ENCODE measurements at places on chromosomes 3 and 15.

- no peak for DNase-seq
Observed at GRCh38 chr15:44570361-44570760, 33.4 kb downstream of the EIF3J start.

GRCh38 chr3:80263260-80263659 is 495.5 kb upstream of the ROBO1 start:
- no peak for DNase-seq

DNA sequence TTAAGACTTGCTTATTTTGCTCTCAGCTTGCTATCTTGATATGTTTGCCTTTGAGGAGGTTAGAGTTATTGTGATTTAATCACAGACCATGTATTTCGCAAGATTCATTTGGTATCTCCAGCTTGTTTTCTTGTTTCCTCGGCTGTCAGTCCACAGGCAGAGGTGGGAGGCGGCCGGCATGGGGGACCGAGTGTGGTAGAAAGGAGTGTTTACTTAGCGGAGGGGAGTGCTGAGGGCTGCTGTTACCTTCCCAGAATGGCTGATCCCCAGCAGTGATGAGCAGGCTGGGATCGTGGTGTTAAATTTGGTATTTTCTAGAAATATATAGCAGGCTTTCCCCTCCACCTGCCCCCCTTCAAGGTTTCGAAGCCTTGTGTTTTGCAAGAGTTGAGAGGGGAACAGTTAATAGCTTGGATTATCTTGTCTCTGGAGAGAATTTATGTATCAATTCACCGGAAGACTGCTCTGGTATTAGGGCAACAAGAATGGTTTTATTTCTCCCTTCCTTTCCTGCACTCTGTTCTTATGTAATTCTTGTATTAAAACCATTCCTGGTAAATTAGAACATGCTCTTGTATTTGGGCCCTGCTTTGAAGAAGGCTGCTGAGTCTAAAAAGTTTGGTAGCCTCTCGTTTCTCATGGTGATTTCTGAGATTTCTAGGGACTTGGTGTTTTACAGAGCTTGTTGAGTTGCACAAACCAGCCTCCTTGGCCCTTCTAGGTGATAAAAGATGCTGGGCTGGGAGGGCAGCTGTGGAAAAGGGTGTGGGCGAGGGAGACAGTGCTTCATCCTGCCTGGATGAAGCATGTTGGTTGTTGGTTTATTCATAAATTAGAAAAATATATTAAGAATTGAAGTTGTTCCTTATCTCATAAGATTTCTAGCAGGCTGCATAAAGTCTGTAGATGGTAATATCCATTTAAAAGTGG is 151.4 kb downstream of the IGF1R start:
- DNase-seq: peak; percentile 53

DNA sequence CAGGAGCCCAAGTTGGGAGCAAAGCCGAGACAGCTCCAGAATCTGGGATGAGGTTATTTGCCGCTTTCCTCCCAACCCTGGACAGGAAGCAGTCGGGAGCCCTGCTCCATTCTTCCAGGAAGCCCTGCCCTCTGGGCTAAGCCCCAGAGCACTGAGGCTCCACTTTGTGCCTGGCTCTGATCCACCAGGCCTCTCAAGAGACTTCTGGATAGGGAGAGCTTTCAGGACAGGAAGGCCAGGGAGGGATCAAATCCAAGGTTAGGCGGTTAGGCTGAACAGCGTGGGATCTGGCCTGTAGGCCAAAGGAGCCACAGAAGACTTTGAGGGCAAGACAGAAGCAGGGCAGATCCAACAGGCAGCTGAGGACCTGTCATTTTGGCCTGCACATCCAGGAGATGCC is 835 bp downstream of the STOML1 start:
- DNase-seq: no peak

GRCh38 chr3:171712171-171712938 is 97.9 kb downstream of the PLD1 start:
- no peak for DNase-seq

- DNase-seq: peak; percentile 78
Observed at GRCh38 chr3:21750831-21751391, at the start of gene ZNF385D. Gene ZNF385D, minus strand, starts transcription at chr3:21751210. Its CDS starts 294 bp downstream, at chr3:21750916.

GRCh38 chr3:183492849-183493179 is 62.7 kb downstream of the KLHL6 start:
- DNase-seq: no peak

GRCh38 chr3:191555037-191555436 is 94.1 kb downstream of the PYDC2 start:
- DNase-seq: no peak

GRCh38 chr3:64958199-64958843 is 270.5 kb upstream of the ADAMTS9 start:
- no peak for DNase-seq

GRCh38 chr3:121698476-121698875 is 37.8 kb upstream of the HCLS1 start:
- DNase-seq: no peak

GRCh38 chr3:195616681-195617080 is 32.9 kb upstream of the APOD start:
- no peak for DNase-seq

GRCh38 chr3:101829874-101830273 is 19.4 kb upstream of the NFKBIZ start:
- DNase-seq: no peak

GRCh38 chr3:69012800-69013252 is 658 bp downstream of the EOGT start:
- peak; percentile 82 for DNase-seq

GRCh38 chr15:100601617-100602063 is 344 bp downstream of the LINS1 start:
- no peak for DNase-seq

DNA sequence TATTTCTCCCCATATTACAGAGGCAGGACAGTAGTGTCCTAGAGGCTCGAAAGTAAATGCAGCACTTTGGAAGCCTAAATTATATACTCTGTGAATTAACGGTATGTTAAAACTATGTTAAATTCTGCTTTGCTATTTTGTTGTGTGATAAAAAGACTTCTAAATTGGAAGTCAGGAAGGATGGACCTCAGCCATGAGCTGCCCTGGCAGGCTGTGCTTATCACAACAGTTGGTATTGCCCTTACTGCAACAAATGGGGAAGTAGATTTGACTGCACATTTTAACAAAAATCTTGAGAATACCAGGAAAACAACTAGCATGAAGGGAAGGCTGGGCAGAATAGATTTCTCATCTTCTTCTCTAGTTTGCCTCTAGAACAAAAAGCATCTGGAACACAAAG is 706.6 kb downstream of the SI start:
- DNase-seq: no peak

- DNase-seq: no peak
Observed at GRCh38 chr3:195023989-195024388, 247.0 kb downstream of the XXYLT1 start.

- no peak for DNase-seq
Observed at GRCh38 chr3:98796334-98796733, 33.2 kb downstream of the ST3GAL6 start.

GRCh38 chr15:64535460-64536243 is 75.3 kb downstream of the ZNF609 start:
- DNase-seq: no peak

DNA sequence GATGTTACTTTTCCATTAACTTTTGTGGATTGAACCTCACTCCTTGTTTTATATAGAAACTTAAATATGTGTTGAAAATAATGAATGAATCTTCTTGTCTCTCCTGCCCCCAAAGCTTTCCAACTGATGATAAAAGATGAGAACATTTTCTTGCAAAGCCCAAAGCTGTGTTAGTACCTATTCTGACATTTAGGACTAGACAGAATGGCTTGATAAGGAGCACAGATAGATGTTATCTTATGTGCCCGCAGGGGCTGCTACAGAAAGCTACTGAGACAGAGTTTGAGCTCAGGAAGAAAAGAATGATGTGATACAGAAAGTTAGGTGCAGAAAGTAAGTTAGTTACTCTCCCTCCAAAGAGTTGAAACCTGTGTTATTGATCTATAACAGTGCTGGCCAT is 109.4 kb upstream of the ATP11B start:
- DNase-seq: no peak

GRCh38 chr3:43256714-43257461 is 29.5 kb upstream of the SNRK start:
- no peak for DNase-seq

DNA sequence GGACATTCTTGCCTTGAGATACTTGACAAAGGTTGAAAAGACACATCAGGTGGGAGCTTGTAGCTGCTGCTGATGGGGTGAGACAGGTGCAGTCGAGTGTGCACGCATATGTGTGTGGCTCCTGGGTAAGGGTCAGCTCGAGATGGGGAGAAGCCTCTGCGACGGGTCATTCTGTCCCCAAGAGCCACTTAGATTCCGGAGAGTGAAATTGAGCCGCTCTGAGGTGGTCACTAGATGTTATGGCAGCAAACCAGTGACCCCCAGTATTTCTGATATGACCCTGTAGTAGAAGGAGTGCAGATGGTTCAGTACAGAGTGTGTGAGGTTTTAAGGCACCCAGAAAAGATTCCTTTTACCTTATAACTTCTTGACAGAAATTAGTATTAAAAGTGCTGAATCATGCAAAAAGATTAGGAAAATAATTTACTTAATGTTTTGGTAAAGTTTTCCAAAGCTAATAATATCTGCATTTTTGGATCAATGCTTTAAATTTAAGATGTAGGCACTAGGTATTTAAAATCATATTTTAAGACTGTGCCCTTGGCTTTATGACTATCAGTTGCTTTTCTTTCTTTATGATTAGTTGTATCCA is 241.9 kb upstream of the TOPAZ1 start:
- no peak for DNase-seq

GRCh38 chr15:86373147-86373546 is 293.5 kb downstream of the AGBL1 start:
- DNase-seq: no peak

DNA sequence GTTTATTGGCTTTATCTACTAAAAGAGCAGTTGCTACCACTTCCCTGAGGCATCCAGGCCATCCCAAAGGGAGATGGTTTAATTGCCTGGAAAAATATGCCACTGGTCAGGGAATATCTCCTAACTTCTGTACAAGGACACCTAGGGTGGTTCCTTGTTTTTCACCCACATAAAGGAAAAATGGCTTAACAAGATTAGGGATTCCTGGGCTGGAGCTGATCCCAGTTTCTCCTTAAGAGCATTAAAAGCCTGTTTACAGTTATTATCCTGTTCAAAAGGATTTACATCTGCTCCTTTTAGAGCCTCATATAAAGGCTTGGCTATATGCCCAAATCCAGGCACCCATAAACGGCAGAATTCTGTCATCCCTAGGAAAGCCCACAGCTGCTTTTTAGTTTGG is 70.2 kb upstream of the WNT7A start:
- no peak for DNase-seq

DNA sequence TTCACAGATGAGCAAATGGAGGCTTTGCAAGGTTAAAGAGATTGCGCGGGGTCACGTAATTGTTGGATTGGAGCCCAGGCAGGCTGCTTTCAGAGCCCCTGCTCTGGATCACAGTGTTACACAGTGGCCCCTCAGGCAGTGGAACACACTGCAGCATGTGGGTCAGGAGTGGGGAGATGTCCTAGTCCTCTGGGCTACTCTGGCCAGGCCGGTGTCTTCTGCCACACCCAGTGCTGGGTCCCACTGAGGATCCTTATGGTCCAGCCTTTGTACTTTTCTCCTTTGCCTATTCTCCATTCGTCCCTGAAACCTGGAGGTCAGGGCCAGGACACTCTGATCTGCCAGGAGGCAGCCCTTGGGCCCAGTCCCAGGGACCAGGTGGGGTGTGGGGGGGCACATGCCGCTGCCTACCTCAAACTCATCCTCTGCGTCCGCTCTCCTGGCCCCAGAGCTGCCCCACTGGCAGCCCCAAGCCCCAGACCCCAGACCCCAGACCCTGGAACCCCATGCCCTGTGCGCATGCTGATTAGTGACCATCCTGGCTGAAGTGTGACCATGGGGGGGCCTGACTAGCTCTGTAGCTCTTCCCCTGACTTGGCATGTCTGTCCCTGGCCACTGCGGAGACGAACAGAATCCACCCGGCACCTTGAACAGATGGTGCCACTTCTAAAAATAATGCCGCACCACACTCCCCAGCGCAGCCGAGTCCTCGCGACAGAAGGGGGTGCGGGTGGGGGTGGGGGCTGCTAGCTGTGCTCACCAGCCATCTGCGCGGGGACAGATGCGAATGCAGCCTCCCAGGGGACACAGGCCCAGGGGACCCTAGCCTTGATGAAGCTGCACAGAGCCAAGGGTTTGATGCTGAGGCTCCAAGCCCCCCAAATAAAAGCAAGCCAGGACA is 41.6 kb downstream of the ATP2B2 start:
- DNase-seq: no peak

- no peak for DNase-seq
Observed at GRCh38 chr3:107800710-107801109, 277.9 kb downstream of the BBX start.

DNA sequence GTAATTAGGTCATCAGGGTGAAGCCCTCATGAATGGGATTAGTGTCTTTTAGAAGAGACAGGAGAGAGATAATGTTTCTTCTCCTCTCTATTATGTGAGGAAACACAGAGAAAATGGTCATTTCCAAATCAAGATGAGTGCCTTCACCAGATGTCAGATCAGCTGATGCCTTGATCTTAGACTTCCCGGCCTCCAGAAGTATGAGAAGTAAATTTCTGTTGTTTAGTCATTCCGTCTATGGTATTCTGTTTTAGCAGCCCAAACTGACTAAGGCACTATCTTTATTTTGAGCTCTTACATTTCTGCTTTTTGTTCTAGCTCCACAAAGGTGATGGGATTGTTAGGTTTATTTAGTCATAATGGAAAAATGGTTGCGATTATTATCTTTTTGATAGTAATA is 273.2 kb upstream of the GADL1 start:
- no peak for DNase-seq

DNA sequence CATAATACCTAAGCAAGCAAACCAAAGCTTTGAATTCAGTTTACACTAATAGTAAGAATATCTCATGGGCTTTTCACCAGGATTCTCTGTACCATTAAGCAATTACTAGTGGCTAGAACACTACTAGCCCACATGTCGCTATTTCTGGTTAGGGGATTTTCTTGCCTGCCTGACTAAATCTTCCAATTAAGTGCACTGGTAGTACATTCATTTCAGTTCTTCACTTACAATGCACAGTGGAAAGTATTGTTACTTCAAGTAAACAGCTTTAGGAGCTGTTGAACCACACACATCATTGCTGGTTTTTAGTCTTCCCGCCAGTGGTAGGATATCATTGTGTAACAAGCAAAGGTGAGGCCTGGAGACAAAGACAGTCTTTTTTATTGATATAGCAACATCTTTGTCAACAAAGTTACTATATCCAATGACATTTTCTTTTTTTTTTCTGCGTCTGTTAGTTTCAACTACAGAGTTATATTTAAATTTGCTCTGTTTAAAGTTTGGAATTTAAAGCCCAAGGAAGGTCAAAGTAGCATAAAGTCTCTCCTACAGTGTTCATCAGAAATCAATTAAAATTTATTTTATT is 826.8 kb upstream of the NR2F2 start:
- DNase-seq: no peak

- DNase-seq: no peak
Observed at GRCh38 chr3:158753854-158754253, 21.6 kb upstream of the RARRES1 start.

GRCh38 chr3:151707216-151707615 is 26.5 kb upstream of the AADACL2 start:
- DNase-seq: no peak

All from right kidney (tissue), 9 donors.